ENCODE measurements at places on chromosomes 4 and X. TPM values are rescaled to one million over a fixed set of nuclear protein-coding genes. Genes with fewer than 3 reads are reported as not detected.

The FMR1NB gene
- not detected for total RNA-seq

GRCh38 chrX:63889001-63889400, 104.0 kb upstream of the ARHGEF9 start:
- no peak overlapping the region for H3K4me3 ChIP-seq
- peaks cover 5% of the 10 kb centered on the region for H3K36me3 ChIP-seq
- H3K4me1 ChIP-seq, result no peaks in the 10 kb centered on the region
- H3K27ac ChIP-seq, result no peak overlapping the region

The ABCG2 gene
- total RNA-seq, result 2.3 TPM

DNA sequence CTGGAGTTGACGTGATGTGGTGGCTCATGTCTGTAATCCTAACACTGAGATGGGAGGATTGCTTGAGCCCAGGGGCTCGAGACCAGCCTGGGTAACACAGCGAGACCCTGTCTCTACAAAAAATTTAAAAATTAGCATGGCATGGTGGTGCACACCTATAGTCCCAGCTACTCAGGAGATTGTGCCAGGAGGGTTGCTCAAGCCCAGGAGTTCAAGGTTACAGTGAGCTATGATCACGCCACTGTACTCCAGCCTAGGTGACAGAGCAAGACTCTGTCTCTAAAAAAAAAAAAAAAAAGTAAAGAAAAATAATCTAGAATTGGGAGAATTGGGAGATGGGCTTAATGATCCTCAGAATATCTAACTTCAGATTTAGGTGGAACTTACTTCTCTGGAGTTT, 51.1 kb downstream of the MSN start:
- no peak overlapping the region for H3K27ac ChIP-seq
- no peak overlapping the region for H3K4me3 ChIP-seq
- peaks cover 86% of the 10 kb centered on the region for H3K4me1 ChIP-seq
- no peak for DNase-seq

The PPARGC1A gene
- total RNA-seq, result not detected
